Ecto neural progenitor cell (in vitro differentiated cells): ENCODE measurements at places on chromosomes 6 and 20.

GRCh38 chr6:159463119-159463829 is 229.8 kb downstream of the SOD2 start:
- no peak for DNase-seq

GRCh38 chr6:162198925-162199324 is 528.6 kb downstream of the PRKN start:
- no peak for DNase-seq

GRCh38 chr20:47719625-47720024 is 65.7 kb downstream of the SULF2 start:
- DNase-seq: no peak

- no peak for DNase-seq
Observed at GRCh38 chr6:154928325-154928922, 66.7 kb upstream of the TIAM2 start.

DNA sequence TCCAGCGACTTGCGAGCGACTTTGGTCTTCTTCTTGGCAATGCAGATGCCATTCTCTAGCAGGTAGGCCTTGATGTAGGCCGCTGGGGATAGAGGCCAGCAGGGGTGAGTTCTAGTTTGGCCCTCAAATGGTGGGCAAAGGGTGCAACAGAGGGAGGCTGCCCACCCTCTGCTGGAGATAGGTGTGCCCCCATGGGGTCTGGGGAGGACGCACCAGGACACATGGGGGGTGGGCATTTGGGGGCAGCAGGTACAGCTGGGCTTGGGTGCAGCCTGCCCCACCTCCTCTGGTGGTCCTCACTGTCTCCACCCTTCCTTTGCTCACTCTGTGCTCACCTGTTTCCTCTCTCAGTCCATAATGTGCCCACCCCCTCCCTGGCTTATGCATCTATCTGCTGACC is 11.3 kb downstream of the KCNK15 start:
- no peak for DNase-seq

DNA sequence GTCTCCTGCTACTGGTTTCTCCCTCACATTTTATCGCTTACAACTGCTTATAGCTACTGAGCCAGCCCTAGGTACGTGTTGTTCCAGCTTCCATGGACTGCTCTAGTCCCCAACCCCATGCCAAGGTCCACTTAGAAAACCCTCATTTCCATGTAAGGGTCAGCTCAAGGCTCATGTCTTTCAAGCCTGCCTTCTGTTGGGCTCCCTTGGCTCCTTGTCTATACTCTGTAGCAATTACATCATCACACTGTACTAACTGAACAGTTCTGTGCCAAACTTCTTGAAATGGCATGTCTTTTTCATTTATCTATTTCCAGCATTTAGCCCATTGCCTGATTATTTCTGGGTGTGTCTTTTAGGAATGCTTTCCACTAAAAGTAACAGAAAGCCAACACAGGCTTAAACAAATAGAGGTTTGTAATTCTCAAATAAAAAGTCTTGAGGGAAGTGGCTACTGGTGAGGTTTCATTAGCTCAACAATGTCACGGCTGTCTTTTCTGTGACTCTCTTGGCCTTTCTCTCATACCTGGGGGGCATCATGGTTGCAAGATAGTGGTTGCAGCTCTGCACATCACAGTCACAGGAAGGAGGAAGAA is 317.6 kb downstream of the TPBG start:
- DNase-seq: no peak

GRCh38 chr6:1662534-1662933 is 52.8 kb downstream of the FOXC1 start:
- no peak for DNase-seq

DNA sequence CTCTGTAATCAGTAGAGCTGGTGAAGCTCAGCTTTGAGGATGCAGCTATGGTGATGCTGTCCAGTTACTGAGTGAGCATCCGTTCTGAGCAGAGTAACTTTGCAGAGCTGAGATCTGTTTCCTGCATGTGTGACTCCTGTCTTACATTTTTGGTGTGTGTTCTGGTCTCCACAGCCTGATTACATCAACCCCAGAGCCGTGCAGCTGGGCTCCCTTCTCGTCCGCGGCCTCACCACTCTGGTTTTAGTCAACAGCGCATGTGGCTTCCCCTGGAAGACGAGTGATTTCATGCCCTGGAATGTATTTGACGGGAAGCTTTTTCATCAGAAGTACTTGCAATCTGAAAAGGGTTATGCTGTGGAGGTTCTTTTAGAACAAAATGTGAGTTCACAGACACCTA is 81.6 kb downstream of the FAM120B start:
- DNase-seq: no peak

DNA sequence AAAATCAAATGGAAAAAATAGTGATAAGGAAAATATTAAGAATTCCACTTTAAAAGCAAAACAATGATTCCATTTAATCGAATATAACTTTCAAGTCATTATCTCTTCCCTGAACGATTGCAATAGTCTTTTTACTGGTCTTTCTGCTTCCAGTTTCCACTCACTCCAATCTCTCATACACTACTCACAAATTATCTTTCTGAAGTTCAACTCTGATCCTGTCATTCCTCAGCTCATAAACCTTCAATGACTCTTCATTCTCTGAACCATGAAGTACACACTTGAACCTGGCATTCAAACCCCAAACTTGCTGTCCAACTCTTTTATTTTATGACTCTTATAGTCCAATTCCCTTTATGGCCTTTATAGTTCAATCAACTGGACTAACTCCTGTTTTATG is 304.1 kb upstream of the TCF21 start:
- no peak for DNase-seq
